ENCODE measurements at places on chromosomes 16 and 17.

DNA sequence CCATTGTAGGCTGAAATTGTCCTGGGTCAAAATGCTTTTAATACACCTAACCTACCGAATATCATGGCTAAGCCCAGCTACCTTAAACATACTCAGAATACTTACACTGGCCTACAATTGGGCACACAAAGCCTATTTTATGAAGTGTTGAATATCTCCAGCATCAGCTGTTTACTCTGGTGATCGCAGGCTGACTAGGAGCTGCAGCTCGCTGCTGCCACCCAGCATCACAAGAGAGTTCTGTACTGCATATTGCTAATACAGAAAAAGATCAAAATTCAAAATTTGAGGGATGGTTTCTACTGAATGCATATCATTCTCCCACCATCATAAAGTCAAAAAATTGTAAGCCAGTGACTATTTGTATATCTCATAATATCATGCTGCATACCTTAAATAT, 55.3 kb downstream of the ULK2 start:
- DNase-seq = no peak

GRCh38 chr17:14772776-14773175, 471.9 kb downstream of the HS3ST3B1 start:
- DNase-seq = no peak

DNA sequence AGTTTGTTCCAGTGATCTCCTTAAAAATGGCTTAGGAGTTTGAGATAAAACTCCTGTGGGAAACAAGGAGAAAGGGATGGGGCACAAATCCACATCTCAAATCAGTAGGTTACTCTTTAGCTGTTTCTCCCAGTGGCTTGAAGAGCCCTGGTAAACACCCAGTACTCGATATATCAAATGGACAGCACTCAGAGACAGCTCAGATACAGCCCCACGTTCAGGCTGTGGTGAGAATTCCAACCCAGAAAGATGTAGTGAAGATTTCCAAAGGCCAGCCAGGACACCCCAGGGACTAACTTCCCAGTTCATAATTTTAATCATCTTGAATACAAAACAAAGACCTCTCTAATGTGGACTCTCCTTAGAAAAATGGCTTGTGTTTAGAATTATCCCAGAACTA, 6.4 kb upstream of the VEZF1 start:
- no peak for DNase-seq

DNA sequence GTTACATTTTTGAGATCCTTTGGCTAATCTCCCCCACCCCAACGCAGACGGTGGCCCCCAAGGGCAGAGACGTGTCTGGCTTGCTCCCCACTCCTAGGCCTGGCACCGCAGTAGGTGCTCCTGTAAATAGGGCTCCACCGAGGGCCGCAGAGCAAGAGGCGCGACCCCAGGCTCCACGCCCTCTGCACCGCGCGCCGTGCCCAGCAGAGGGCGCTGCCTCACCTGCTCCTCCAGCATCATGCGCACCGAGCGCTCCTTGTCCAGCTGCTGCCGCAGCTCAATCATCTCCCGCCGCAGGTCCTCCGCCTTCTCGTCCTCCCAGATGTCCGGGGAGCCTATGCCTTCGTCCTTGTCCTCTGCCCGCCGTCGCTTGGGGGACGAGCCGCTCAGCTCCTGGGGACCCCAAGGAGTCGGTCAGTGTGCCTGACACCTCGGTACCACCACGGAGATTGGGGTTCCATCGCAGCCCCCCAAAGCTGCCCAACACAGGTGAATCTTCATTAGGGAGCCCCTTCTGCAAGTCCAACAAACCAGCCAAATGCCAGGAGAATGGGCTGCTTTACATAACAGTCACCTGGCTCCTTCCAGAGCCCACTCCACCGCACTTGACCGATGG, 11.2 kb downstream of the TFAP4 start:
- no peak for DNase-seq

DNA sequence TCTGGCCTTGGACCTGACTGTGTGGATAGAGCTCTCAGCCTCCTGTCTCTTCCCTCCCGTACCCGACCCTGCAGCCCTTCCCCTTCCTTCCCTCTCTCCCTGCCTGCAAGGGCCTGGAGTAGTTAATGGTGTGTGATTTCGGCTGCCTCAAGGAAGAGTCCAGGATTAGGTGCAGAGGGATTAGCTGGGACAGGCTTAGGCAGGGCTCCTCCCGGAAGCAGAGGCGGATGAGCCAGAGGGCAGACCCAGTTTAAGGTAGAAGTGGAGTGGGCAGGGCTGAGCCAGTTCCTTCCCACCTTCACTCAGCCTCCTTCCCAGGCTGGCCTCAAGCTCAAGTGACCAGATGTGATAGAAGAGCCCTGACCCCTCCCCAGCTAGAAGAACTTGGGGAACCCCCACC, 16.8 kb downstream of the GUCY2D start:
- DNase-seq = no peak

GRCh38 chr16:24381470-24382118, 125.5 kb downstream of the CACNG3 start:
- DNase-seq = no peak

GRCh38 chr17:36133602-36134236, 30.1 kb downstream of the CCL4 start:
- no peak for DNase-seq

- no peak for DNase-seq
These were observed at the start of gene C16orf90 for GRCh38 chr16:3495176-3495575. Gene C16orf90 (minus strand): TSS chr16:3495489. CDS start chr16:3495421, 68 bp downstream.

- no peak for DNase-seq
These were observed 1.5 kb downstream of the LRRC3C start for GRCh38 chr17:39928858-39929645.

- DNase-seq = no peak
These were observed 3.7 kb upstream of the NPIPB15 start for GRCh38 chr16:74372369-74372768.

DNA sequence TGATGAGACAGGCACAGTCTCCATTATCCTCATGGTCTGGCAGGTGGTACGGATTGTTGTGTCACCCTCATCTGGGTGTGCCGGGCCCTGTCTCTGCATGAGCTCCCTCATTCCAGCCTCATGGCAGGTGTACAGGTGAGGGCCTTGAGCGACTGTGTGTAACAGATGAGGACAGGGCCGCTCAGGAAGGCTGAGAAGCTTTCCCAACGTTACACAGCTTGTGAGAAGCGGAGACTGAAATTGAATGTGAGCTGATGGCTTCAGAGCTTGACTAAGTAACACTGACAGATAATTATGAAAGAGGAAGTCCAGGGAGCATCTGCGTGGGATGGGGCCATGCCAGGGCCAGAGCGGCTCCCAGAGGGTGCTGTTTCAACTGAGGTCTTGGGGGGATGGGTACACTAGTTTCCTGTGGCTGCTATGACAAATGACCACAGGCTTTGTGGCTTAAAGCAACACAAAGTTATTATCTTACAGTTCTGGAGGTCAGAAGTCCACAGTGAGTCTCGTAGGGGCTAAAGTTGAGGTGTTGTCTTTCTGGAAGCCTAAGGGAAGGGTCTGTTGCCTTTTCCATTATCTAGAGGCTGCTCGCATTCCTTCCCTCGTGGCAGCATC, 36.7 kb downstream of the CMIP start:
- DNase-seq = no peak

DNA sequence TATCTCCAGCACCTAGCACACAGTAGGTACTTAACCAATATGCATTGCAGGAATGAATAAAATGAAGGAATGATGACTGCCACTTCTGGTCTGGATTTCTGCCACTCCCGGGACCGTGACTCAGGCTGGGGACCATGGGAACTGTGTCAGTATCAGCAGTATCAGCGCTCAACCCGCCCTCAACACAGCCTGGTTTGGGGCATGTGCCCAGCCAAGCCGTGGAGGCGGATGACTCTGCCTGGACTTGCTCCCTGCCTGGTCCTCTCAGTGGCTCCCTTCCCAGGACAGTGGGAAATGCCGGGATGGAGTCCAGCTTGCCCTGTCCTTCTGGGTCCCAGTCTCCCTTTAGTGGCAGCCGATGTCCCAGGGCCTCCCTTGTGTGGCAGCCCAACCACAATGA, 55.1 kb downstream of the SRCIN1 start:
- no peak for DNase-seq

- DNase-seq = no peak
These were observed 11.7 kb downstream of the SLC7A6OS start for GRCh38 chr16:68298907-68299561.

- DNase-seq = no peak
These were observed 584 bp upstream of the STAT5B start for GRCh38 chr17:42276609-42277341.

GRCh38 chr17:69643686-69644085, 229.2 kb downstream of the MAP2K6 start:
- no peak for DNase-seq

DNA sequence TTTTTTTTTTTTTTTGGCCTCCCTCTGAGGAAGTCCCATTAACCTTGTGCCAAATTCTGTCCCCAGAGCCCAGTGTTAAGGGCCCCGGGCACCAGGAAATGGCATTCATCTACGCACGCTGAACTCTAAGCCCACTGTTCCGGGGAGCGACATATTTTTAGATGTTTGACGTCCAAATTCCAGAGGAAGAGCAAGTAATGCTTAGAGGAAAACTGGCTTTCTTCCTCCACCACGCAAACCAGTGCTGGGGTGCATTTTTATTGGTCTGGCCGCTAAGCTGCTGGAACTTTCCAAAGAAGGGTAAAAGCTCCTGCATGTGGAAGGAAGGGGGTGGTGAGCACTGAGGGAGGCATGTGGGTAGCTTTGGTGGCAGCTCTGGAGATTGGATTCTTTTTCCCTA, 8.3 kb downstream of the WFDC1 start:
- DNase-seq = no peak

Measured in cortex of kidney (tissue), 1 donor.